Heart right ventricle (tissue), 16 donors: ENCODE measurements at places on chromosomes 11 and 22.

GRCh38 chr11:8267280-8267679 is 3.6 kb upstream of the LMO1 start:
- DNase-seq, result no peak

DNA sequence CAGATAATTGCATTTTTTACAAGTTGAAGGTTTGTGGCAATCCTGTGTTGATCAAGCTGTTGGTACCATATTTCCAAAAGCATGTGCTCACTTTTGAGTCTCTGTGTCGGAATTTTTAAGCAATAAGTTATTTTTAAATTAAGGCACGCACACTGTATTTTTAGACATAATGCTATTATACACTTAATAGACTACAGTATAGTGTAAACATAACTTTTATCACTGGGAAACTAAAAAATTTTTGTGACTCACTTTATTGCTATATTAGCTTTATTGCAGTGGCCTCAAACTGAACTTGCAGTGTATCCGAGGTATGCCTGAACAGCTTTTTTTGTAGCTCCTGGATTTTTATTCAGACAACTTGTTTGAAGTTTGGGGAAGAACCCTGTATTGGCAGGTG is 31.3 kb upstream of the RRM1 start:
- DNase-seq, result no peak

GRCh38 chr11:62715150-62716130 is 8.0 kb downstream of the GNG3 start:
- DNase-seq, result no peak

GRCh38 chr11:61146416-61146815 is 14.8 kb downstream of the VPS37C start:
- no peak for DNase-seq

GRCh38 chr11:73420136-73420535 is 43.9 kb downstream of the RELT start:
- no peak for DNase-seq

GRCh38 chr11:72975778-72976521 is 161.7 kb downstream of the ATG16L2 start:
- DNase-seq, result no peak

DNA sequence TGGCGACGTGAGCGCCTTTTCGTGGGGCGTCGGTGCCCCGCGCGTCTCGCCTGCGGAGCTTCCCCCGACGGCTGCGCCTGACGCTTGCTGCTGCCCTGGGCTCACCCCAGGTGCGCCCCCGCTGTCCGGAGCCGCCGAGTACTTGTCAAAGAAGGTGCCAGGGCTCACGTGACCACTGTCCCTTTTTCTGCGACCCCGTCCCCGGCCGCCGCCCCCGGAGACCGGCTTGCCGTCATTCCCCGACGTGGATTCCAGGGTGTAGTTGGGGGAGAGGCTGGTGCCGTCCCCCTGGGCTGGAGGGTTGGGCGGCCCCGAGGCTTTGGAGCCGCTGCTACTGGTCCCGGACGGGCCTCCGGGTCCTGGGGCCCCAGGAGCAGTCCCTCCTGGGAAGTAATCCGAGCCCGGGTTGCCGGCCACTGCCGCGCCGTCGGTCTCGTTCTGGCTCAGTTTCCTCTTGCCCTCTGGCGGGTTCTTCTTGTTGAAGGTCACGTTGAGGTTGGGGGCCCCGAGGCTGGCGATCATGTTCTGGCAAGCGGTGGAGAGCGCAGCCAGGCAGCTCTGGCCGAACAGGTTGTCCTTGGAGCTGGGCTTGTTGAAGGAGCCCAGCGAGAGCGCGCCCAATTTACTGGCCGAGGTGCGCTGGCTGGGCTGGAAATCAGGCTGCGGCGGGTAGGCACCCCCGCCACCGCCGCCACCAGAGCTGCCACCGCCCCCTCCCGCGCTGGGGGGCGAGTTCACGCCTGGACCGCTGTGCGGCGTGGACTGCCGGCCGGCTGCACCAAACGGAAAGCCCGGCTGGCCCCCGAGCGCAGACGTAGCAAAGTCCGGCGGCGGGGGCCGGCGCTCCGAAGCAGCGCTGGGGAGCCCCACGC is 3.8 kb downstream of the MN1 start:
- DNase-seq, result no peak

DNA sequence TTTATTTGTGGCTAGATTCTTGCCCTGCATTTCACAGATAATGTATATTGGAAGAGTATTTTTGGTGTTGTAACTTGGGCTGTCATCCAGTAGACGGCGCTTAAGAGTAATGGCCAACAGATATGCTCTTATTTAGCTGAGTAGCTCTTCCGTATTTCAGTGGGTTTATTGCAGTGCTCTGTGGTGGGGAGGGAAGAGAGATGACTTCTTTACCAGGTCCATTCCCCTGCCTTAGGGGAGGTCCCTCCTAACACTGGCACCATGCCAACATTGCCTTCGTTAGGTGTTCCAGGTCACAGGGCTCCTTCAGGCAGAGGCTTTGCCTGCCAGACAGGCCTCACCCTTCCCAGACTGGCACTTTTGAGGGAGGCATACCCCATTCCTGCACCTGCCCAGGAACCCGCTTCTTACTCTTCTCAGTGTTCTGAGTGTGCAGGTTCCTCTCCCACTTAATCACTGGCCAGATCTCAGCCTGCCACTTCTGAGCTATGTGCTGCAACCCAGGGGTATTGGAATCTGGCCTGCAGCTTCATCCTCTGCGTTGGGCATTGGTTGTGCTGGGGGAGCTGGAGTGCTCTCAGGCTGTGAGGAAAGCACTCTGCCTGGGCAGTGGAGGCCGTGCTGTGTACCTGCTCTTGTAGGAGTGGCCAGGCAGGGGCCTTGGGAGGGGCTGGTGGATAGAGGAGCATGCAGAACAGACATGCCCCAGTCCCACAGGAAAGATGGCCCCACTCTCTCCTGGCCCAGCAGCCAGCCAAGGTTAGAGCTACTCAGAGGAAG is 29.4 kb upstream of the SLN start:
- DNase-seq, result no peak

GRCh38 chr22:26453812-26454500 is 24.9 kb downstream of the ASPHD2 start:
- no peak for DNase-seq

- DNase-seq, result peak; percentile 31
Observed at GRCh38 chr11:4645974-4646373, 2.2 kb downstream of the OR51E1 start.

DNA sequence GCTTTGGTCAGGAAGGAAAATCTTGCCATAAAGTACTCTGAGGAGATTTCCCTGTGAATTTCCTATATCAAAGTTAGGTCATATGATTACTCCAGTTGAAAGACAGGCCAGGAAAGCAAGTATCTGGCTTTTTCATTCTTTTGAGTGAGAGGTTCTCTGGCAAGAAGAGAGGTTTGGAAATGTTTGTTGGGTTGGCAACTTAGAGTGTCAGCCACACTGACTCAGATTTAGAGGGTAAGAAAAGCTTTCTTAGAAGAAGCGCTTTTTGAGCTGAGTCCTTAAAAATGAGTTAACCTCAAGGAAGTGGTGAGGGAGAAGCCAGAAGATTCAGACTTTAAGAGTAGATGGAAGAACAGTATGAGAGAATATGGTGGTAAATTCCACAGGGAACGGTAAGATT is 86.1 kb upstream of the BDNF start:
- DNase-seq, result no peak

DNA sequence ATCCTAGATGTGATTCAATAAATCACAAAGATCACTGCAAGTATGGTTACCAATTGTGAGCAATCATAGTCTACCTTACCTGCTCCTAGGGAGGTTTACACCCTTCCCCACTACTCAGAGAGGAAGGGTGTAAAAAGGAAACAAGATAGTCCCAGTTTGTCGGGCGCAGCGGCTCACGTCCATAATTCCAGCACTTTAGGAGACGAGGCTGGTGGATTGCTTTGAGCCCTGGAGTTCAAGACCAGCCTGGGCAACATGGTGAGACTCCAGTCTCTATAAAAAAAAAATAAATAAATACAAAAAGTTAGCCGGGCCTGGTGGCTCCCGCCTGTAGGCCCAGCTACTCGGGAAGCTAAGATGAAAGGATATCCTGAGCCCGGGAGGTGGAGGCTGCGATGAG is 962 bp upstream of the AMBRA1 start:
- no peak for DNase-seq

GRCh38 chr11:113407163-113407562 is 19.6 kb downstream of the ANKK1 start:
- DNase-seq, result no peak

DNA sequence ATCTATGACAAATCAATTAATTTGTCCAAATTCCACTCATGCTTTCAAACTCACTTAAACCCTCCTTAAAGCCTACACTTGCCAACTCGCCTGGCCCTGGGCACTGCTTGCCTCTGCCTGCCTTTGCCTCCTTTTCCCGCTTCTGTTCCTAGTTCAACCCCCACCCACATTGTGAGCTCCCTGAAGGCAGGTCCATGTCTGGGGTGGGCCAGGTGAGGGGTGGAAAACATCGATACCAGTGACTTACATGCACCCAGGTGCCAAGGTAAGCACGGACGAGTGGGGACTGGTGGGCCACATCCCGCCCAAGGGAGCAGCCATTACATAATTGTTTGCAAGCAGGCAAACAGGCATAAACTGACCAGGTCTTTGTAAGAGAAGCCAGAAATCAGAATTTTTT is 146.2 kb downstream of the ST3GAL4 start:
- no peak for DNase-seq

DNA sequence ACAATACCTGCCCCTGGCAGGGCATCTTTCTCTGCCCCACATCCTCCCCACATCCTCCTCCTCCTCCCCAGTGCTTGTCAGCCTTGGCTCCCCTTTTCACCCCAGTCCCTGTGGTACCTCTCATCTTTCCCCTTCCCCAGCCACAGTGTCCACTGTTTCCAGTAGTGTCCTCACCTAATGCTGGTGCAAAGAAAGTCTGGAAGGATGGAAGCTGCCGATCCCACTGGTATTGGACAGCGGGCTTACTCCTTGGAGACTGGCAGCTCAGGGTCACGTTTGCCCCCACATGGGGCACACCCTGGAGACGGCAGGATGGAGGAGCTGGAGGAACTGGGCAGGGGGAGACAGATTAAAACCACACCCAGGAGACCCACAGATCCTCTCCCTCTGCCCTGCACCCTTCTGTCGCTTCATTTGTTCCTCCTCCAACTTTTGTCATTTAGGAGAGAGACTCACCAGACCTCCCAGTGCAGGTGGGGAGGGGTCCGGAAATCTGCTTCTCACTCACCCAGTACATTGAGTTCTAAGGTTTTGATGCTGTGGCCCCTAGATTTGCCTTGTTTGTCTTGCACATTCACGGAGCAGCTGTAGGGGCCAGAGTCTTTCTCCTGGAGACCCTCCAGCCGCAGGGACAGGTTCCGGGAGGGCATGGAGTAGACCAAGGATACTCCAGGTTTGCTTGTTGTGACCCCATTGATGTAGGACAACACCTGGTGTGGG is 4.1 kb upstream of the VSIG2 start:
- DNase-seq, result no peak

DNA sequence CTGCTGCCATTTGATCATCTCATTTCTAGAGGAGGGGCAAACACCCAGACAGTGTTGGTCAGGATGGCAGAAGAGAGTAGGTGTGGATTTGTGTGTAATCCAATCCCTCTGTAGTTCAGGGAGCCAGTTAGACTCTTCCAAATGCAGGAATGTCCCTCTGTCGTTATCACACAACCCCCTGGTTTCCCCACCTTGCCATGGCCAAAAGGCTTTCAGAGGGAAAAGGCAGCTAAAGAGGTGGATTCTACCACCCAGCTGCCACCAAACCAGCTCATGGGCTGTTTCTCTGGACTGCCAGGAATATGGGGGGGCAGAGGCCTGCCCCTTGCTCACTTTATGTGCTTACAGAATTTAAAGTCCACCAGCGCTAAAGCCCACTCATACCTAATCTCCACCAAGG is 18.1 kb downstream of the TSKU start:
- DNase-seq, result no peak

- peak; percentile 41 for DNase-seq
Observed at GRCh38 chr22:38766076-38766777, 10.4 kb upstream of the SUN2 start.

DNA sequence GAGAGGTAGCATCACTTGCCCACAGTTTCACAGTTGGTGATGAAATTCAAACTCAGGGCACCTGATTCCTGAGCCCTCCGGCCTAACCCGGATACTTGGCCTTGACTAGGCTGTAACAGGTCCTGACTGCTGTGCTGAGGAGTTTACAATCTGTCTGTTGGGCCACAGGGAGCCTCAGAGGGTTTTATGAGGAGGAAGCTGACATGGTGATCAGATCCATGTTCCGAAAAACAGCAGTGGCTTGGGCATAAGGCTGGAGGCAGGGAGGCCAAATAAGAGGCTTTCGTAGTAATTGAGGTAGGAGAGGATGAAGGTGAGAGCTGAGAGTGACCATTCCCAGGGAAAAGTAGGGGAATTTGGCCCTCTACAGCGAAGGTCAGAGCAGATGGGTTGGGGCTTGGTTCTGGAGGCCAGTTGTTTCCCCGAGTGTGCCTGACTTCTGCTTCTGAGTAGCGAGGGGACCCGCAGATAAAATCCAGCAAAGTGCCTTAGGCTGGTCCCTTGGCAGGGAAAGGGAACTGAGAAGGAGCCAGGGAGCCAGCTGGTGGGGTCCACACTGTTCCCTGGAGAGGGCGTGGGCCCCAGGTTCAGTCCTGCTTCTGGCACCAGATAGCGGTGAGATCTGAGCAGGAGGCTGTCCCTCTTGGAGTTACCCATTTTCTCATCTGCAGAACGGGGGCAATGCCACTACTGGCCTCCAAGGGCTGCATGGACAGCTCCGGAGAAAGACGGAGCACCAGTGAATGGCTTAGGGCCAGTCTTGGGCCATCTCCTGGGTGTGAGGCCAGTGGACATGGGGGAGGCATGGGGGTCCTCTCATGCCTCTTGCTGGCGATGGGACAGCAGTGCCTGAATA is 6.5 kb downstream of the PRDM11 start:
- DNase-seq, result no peak

DNA sequence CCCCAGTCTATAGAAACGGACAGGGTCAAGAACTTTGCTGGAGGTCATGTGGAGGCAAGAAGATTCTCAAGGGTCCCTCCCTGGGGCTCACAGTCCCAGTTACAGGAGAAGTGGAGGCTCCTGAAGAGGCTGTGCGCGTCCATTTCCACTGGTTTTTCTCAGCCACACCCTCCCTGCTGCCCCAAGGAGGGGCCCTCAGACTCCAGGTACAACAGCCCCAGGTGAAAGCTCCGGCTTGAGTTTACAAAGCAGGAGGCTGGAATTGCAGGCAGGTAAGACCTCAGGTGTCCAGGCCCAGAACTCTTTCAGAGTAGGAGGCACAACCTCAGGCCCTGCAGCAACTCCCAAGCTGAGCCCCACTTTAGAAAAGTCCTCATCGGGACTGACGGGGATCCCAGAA is 3.1 kb downstream of the SHANK2 start:
- DNase-seq, result no peak

GRCh38 chr11:107609400-107610218 is 18.7 kb downstream of the ELMOD1 start:
- no peak for DNase-seq

DNA sequence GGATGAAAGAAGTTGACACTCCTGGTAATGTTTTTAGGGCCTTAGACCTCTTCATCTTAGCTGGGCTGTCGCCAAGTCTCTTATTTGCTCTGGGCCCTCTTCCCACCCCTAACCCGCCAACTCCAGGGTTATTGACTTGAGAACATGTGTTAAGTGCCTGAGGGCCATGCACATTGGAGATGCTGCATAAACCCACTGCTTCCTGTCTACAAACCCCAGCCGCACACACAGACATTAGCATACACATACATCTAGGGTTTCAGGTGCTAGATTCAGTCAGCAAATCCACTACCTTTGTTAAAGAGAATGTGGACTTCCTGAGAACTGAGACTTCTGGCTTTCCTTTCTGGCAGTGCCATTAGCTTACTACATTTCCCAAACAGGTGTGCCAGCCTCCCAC is 817 bp downstream of the PANX3 start:
- no peak for DNase-seq
